Ascending aorta (tissue), 2 donors: ENCODE measurements at places on chromosomes 12 and 14. TPM values are rescaled to one million over a fixed set of nuclear protein-coding genes. Genes with fewer than 3 reads are reported as not detected.

The A2M gene
- 846 TPM for total RNA-seq

The ANKRD33 gene
- not detected for total RNA-seq

The GZMB gene
- not detected for total RNA-seq

The PLEK2 gene
- total RNA-seq = 0.53 TPM

The KRT78 gene
- total RNA-seq = not detected

The NRXN3 gene
- total RNA-seq = 21.0 TPM

The PTHLH gene
- not detected for total RNA-seq

The SETD3 gene
- 26.4 TPM for total RNA-seq

The RASSF9 gene
- 1.9 TPM for total RNA-seq

The TSPAN19 gene
- total RNA-seq = not detected
